ENCODE measurements at places on chromosomes 12 and 14.

DNA sequence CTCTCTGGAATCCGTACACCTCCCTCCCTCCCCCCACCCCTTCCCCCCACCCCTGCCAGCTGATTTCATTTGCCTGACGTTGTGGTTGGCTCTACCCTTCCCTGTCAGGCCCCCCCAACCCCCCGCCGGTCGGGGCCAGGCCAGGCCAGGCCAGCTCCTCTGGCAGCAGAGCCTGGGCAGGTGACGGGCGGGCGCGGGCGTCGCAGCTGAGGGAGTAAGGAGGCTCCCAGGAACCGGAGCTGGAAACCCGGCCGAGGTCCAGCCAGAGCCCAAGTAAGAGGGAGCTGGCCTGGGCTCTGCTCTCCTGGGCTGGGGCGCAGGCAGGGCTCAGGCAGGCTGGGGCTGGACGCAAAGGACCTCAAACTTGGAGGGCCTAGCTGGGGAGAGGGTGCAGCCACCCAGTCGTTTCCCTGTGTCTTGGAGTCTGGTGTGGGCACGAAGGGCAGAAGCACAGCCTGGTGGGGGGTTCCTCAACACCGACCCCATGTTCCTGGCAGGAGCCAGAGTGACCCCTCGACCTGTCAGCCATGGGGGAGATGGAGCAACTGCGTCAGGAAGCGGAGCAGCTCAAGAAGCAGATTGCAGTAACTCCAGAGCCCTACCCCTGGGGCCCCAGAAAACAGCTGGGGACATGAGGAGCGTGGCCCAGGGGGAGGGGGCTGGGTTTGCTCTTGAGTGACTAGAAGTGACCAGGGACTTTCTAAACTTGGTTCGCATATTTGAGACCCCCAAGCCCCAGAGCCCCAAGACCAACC lies at the start of gene GNB3:
Gene GNB3 (plus strand): TSS at position 165 of the 755 bp plus-strand sequence. CDS start 363 bp downstream, at position 528.
- no peak for DNase-seq

DNA sequence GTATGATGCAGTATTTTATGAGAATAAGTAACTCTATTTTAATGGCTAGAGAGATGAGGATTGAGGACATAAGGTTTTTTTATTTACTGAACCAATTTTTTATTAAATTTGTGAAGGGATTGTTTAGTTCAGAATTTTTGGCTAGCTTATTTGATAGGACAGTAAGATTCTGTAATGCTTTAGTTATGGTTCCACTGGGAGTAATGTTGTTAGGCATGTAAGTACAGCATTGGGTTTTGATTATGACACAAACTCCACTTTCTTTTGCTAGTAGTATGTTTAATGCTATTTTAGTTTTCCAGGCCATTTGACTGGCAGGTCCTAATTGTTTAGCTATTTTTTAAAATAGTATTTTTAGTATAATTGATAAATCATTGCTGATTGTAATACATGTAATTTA lies 33.8 kb upstream of the LRRC10 start:
- no peak for DNase-seq

GRCh38 chr14:82757776-82758175 lies 1224.1 kb upstream of the SEL1L start:
- DNase-seq: no peak

- DNase-seq: no peak
Observed at GRCh38 chr12:905261-906031, 44.0 kb downstream of the RAD52 start.

DNA sequence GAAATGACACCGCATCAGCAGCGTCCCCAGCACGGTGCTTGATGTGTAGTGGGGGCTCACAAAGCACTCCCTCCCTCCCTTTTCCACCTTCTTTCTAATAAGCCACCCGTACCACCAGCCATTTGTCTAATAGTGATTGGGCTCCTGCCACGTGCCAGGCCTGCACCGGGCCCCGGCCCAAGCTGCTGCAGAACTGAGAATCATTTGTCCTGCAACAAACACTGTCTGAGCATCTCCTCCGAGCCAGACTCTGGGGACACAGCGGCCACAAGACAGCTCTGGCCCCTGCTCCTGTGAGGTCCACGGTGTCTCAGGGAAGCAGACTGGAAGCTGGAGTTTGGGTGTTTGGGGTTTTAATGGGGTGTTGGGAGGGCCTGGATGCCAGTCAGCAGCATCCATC lies 43.9 kb downstream of the MVK start:
- no peak for DNase-seq

- DNase-seq: no peak
Observed at GRCh38 chr12:113152835-113153814, 3.6 kb downstream of the CFAP73 start.

DNA sequence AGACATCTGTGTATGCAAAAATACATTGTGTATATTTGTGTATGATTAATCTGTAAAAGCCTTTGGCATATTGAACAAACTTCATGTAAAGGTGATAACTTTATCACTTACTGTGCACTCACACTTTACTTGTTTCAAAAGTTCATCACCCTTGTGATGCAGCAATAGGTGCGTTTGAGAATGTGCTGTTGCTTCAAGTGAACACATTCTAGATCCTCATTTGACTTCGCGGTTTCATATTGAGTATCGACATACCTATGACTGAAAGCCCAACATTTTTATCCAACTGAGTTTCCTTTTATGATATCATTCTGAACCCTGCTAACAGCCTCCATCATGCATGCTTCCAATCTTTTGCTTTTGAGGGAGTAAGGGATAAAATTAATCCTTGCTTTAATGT lies 1086.9 kb downstream of the TMEM121 start:
- no peak for DNase-seq

DNA sequence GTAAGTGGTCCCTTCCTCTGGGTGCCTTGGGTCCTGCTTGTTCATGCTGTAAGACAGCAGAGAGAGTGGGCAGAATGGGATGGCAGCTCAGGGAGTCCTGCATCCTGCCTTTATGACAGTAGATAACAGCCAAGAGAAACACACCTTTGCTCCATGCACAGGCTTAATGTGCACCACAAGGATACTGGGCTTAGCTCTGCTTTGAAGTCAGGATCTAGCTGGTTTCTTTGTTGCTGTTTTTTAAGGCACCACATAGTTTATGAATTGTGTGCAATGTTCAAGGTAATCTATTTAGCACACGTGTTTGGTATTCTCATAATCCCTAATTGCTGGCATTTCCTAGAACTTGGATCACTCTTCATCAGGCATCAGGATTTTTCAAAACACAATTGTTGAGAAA lies 239.5 kb upstream of the DCN start:
- DNase-seq: no peak

DNA sequence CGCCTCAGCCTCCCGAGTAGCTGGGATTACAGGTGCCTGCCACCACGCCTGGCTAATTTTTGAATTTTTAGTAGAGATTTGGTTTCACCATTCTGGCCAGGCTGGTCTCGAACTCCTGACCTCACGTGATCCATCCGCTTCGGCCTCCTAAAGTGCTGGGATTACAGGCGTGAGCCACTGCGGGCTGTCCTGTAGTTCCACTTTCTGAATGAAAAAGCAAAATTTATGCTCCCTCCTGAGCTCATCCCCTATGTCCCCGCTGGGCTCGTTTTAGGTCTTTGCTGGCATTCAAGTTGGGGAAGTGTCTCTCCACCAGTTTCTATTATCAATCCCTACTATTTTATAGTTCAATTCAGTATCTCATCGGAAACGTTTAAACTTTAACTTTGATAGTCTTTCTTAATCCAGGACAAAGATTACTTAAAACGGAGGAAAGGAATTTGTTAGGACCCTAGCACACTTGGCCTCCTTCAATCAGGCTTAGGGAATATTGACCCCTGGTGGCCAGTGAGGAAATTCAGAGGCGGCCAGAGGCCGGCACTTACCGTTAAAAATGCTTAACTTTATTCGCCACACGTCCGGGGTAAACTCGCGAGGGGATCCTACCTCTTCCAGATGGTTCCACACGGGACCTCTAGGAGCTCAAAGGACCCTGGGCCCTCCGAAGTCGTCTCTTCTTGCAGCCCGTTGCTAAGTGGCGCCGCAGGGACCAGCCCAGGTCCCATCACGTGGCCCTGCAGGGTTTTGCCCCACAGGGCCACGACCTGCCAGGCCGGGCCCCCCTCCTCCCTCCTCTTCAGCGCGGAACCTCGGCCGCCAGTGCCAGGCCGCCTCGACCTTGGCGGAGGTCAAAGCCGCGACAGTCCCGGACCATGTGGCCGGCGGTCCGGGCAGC lies 11.4 kb upstream of the DNAL1 start:
- no peak for DNase-seq

DNA sequence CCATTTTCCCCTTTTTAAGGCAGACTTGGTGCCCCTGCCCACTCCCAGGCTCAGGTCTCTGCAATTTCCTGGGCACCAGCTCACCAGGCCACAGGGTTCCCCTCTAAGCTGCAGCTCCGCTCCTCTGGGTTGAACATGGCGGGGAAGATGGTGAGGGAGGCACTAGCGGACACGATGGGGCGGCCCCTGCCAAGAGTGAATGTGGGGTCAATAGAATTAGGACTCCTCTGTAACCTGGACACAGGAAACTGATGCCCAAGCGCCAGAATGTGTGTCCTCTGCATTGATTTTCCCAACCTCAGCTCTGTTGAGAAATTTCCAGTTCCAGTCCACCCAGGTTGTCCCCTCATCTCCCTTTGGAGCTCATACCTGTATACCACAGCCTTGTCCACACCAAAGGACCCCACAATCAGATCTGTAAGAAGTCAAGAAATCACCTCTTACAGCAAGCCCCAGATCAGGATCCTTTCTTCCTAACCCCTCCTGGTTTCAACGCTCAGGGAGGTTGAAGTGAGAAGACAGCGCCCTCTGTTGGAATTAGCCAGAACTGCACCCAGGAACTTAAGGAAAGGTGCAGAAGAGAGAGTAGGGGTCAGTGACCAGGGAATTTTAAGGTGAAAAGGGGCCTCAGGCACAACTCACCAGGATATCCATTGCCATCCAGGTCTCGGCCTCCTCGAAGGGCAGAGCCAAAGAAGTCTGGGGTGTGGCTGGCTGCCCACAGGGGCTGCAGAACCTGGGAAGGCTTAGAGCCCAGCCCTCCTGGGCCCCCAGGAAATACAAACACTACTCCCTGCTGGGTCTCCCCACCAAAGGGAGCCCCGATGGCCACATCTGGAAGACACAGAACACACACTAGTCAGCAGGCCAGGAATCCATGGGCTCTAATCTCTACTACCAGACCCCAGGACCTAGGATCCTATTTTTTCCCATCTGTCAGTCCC lies 14.7 kb downstream of the ITGA5 start:
- no peak for DNase-seq

DNA sequence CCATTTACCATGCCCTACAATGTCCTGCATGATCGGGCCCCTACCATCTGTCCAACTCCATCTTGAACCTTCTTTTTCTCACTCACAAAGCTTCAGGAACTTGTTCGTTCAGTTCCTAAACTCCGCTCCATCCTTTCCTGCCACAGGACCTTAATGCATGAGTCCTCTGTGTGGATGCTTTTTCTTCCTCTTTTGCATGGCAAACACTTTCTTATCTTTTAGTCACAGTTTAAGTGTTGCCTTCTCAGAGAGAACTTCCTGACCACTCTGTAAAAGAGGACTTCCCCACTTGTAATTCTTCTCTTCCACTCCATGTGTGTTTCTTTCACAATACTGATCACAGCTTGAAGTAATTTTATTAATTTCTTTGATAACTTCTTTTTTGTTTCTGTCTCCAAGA lies 54.4 kb upstream of the ETV6 start:
- no peak for DNase-seq

GRCh38 chr12:108664338-108665258 lies 30.9 kb upstream of the SELPLG start:
- no peak for DNase-seq

GRCh38 chr12:12470751-12471306 lies 91.8 kb downstream of the DUSP16 start:
- no peak for DNase-seq

DNA sequence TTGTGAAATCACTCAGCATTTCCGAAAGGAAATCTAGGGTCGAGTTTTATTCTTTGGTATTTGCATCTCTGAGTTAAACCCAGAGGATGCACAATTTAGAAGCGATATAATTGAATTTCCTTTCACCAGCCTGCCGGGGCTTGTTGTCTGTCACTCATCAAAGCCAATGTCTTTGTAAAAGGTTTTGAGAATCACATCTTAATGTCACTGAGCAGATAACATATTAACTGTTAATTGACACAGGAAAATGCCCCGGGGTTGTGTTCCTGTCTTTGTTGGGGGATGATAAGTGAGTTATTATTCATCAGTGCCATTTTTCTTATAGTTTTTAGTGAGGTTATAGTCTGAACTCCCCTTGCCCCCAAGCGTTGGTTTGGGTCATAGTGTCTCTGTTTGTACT lies 73.4 kb downstream of the DUSP6 start:
- no peak for DNase-seq

DNA sequence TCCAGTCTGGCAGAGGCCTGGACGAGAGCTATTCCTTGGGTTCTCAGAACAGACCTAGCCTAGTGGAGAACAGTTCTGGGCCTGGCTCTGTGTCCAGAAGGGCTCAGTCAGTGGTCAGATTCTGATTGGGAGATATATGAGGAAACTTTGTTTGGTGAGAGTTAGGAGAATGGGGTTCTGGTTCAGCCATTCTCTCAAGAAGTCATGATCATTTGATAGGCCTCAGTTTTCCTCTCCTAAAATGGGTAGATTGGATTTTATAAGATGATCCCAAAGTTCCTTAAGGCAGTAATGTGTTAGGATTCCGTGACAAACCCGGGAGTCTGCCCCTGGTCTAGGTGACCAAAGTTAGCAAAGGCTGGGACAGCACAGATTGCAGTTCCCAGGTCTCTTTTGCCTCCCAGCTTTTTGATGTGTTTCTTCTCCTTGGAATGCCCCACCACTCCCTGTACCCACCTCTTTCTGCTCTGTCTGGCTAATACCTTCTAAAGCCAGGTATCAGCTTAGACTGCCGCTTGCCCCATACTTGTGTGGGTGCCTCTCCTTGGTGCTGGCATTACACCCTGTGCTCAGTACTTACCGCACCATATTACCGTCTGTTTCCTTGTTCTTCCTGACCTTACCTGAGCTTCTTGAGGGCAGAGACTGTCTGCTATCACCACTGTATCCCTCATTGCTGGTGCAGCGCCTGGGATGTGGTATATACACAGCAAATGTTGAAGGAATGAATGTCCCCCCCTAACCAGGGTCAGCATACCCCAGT lies 25.5 kb downstream of the SUSD6 start:
- DNase-seq: no peak

GRCh38 chr12:80443974-80444666 lies at the start of gene PTPRQ:
PTPRQ (plus strand) TSS chr12:80444235; CDS start chr12:80444346, 111 bp downstream.
- DNase-seq: no peak

DNA sequence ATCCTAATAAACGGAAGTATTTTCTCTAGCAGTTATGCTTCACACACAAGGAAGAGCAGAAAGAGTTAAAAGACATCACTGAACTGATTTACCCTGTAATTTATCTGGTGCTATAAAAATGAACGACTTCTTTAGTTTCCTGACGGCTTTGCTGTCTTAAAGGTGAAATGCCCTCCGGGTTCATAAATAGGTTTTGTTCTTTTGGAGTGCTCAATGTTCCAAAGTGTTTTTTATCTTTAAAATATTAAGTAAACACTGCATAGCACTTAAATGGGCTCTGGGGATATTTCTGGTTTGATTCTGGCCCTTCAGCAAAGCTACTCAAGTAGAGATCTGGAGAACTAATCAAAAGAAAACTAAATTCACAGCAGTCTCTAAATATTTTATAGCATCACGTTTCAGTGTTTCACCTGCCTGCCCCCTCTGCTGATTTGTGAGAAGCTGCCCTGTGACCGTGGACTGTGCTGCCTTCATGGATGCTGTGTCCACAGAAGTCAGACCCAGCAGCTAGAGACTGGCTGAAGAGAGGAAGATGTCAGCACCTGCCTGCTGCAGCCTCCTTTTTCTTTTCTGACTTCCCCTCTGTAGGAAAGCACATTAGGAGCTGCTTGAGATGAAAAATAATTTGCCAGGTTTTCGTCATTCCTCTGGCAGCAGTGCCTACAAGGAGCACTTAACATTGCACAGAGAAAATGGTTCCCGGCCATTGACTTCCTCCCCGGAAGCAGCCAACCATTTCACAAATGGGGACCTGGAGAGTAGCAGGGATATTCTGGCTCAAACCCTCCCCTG lies 205.1 kb upstream of the FSCB start:
- DNase-seq: no peak

- no peak for DNase-seq
Observed at GRCh38 chr12:68469113-68469512, 137.0 kb upstream of the MDM1 start.

Data from RWPE2 (cell line).